ENCODE measurements at places on chromosomes 6 and 20.

DNA sequence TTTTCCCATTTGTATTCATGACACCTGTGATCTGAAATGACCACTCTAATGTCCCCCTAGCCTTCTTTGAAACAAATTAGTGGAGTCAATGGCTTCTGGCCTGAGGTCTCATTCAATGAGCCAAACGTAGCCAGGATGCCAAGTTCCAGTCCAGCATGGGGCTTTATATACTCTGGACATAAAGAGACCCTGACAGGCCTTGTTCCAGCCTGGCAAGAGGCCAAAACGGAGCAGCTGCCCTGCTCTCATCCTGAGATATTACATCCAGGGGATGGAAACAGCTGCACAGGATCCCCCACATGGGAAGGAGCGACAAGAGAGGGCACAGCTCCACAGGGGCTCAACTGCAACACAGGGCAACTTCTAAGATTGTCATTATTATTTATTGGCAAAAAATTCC is 437.8 kb downstream of the CDH26 start:
- DNase-seq = no peak

GRCh38 chr6:43452896-43453295 is 2.5 kb downstream of the DLK2 start:
- DNase-seq = no peak

DNA sequence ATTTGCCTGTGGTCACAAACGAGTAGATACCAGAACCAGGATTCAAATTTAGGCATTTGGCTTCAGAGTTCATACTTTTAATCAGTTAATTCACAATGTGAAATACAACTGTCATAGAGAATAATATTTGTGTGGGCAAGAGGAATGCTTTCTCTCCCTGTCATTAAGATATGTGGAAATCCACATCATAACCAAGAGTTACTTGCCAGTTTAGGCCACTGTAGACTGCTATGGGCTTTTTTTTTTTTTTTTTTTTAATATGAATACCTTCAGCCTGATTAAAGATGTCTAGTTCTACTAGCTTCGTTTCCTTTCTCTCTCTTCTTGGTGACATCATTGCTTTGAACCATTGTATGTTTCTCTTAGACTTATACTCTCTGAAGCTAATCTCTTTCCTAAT is 244.9 kb downstream of the ZFAND3 start:
- no peak for DNase-seq

GRCh38 chr6:143802833-143803565 is 40.1 kb upstream of the LTV1 start:
- no peak for DNase-seq

GRCh38 chr20:5481872-5482271 is 165.1 kb upstream of the PROKR2 start:
- no peak for DNase-seq

DNA sequence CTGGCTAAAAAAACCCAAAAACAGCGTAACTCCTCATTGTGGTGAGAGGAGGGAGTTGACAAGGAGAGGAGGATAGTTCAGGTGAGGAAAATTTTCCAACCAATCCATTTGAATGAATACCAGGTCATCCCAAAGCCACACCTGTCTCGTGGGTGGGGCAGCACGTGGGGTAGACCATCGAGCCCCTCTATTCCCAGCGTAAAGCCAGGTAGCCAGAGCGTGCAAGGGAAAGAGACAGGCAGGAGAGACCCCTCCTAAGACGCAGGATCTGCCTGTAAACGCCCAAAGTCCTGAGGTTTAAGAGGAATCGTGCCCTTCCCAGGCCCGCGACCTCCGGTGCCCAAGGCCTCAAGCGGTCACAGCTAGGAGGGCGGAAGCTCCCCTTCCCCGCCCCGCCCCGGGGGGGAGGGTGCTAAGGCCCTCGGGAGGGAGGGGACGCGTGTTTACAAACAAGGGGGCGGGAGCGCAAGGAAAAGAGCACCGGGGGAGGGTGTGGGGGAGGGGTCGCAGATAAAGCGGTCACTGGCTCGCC is 712 bp downstream of the RXRB start:
- no peak for DNase-seq

DNA sequence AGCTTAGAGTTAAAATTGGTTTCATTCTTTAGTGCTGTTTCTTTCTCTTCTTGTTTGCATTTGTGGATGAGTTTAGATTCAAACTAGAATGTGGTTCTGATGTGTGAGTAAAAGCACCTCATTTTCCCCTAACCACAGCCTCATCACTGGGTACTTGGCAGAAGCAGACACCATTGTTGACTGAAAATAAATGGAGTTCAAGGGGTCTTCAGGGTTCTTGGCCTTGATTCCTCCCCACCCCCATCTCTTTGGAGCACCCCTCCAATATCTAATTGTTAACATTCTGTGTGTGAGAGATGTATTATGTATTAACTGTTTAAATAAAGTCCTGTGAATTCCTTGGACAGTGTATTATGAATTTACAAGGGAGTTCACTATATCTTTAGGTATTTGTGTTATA is 59.6 kb downstream of the JARID2 start:
- DNase-seq = no peak

- DNase-seq = no peak
Measured at GRCh38 chr6:4280707-4281106, 145.3 kb upstream of the ECI2 start.

- DNase-seq = no peak
Measured at GRCh38 chr20:46423342-46423741, 16.9 kb upstream of the ELMO2 start.

DNA sequence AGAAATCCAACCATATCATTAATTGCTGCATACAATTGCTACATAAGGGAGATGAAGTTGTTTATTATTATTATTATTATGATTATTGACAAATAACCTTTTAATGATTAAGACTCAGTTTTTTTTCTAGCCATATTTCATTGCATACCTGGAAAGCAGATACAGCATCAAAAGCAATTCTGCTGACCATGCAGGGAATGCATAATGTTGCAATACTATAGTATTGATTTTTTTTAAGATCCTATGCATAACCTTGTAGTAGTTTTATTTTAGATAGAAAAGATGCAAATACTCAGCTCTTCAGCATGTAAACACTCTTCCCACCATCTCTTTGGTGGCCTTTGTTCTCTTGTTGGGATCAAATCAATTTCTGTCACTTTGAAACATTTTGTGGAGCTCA is 300.9 kb upstream of the MAP3K7 start:
- no peak for DNase-seq

GRCh38 chr20:15703171-15703911 is 869.9 kb downstream of the KIF16B start:
- no peak for DNase-seq

Data from activated T-cell treated with anti-CD3 and anti-CD28 coated beads for 48 hours (primary cell).